Subcutaneous preadipocyte (primary cell): ENCODE measurements at places on chromosomes 7 and 10. TPM values are rescaled to one million over a fixed set of nuclear protein-coding genes. Genes with fewer than 3 reads are reported as not detected.

The ITIH2 gene
- total RNA-seq, result not detected in 2 replicates

The SPDYE11 gene
- total RNA-seq, result not detected in 2 replicates

The NUTM2B gene
- 0.20 and 0.73 TPM in 2 replicates for total RNA-seq

The PDK4 gene
- total RNA-seq, result 0.78 and 5.5 TPM in 2 replicates

The ANKRD30A gene
- total RNA-seq, result not detected in 2 replicates

The INPP5A gene
- 22.4 and 24.0 TPM in 2 replicates for total RNA-seq

The PGAM2 gene
- 0.37 TPM in 1 of 2 replicates, not detected in the other for total RNA-seq

The CLDN3 gene
- not detected in 2 replicates for total RNA-seq

The MBL2 gene
- not detected in 2 replicates for total RNA-seq

The DEPP1 gene
- total RNA-seq, result 5.3 and 47.8 TPM in 2 replicates

The ALOX5 gene
- not detected in 2 replicates for total RNA-seq

The PILRA gene
- under 0.01 and 0.39 TPM in 2 replicates for total RNA-seq

The H2AZ2 gene
- 94.4 and 123 TPM in 2 replicates for total RNA-seq

The ZNF212 gene
- total RNA-seq, result 4.4 and 4.5 TPM in 2 replicates

The RTKN2 gene
- 0.37 and 0.39 TPM in 2 replicates for total RNA-seq

The ADARB2 gene
- total RNA-seq, result not detected in 2 replicates
